ENCODE measurements at places on chromosomes 12 and 14. TPM values are rescaled to one million over a fixed set of nuclear protein-coding genes. Genes with fewer than 3 reads are reported as not detected.

HEATR5A gene
- total RNA-seq = 38.3 TPM

CLMN gene
- total RNA-seq = 1.1 TPM

SYCP3 gene
- total RNA-seq = 0.88 TPM

CCDC196 gene
- not detected for total RNA-seq

KCNH5 gene
- total RNA-seq = not detected

KRT6A gene
- total RNA-seq = under 0.01 TPM

SCN8A gene
- 26.4 TPM for total RNA-seq

DNAH10 gene
- total RNA-seq = 0.72 TPM

TAS2R43 gene
- not detected for total RNA-seq

DNA sequence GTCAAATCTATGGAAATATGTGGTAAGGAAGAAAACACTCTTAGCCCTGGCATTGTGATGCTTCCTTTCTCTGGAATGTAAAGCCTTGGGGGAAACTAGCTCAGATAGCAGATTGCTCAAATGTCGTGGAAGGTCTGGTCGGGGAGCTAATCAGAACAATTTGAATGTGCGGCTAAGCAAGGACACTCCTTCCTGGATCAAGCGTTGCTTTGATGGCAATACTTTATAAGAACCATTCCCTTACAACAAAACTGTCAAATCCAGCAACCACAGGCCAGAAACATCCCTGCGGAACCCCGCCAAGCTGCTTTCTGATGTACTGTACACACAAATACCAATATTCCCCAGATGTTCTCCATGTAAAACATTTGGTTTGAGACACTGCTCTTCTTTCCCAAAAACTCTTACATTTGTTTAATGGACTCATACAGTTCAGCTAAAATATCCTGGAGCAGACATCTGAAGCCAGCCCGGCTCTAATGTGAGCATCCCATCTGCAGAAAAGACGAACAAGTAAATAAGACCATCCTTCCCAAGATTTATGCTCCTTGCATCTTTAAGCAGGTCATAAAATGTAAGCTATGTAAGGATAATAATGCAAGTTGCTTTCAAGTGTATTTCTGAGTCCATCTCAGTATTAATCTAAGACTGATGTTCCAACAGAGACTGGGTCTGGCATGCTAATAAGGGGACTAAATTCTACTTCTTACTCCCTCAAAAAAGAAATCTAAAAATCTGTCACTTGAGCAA, 20.2 kb downstream of the NUAK1 start:
- no peak for DNase-seq
- peaks cover 16% of the 10 kb centered on the region for H3K4me1 ChIP-seq
- no peaks in the 10 kb centered on the region for H3K27me3 ChIP-seq
- no peak overlapping the region for H3K27ac ChIP-seq
- no peaks in the 10 kb centered on the region for H3K36me3 ChIP-seq

- H3K4me1 ChIP-seq = no peaks in the 10 kb centered on the region
- no peaks in the 10 kb centered on the region for H3K36me3 ChIP-seq
- H3K27ac ChIP-seq = no peak overlapping the region
- H3K4me3 ChIP-seq = no peak overlapping the region
- H3K27me3 ChIP-seq = no peaks in the 10 kb centered on the region
- DNase-seq = no peak
Measured at GRCh38 chr14:106776395-106776983, 1250.1 kb downstream of the TMEM121 start.

DNA sequence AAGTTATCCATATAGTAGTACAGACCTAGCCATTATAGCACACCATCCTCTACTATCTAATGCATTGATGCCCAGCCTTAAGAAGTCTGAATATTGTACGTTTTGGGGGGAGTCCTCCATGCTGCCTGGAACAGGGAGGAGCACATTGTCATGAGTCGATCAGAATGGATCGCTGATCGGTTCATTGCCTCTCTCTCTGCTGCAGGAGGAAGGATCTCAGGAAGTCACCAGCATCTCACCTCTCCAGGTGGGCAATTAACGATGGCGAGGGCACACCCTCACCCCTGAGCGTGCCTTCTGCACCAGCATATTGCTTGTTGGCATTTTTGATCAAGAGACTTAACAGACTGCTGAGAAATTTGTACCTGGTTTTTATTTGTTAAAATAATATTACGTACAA, 11.5 kb downstream of the CCND2 start:
- H3K27ac ChIP-seq = no peak overlapping the region
- H3K4me3 ChIP-seq = no peak overlapping the region
- H3K36me3 ChIP-seq = no peaks in the 10 kb centered on the region
- DNase-seq = no peak

DNA sequence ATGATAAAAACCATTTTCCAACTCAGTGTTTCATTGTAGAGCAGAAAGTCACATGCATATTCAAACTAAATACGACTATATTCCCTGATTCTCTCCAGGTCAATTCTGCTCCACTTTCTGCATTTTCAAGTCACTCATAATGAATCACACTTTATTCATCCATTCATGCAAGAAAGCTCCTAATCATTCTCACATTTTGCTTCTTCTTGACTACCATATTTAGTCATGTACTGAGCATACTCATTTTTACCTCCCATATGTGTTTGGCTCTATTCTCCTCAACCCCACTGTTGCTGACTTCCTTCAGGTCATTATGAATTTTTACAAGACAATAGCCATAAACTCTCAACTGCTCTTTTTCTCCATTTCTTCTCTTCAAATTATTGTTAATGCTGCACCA, 43.4 kb upstream of the PIK3C2G start:
- DNase-seq = no peak
- no peaks in the 10 kb centered on the region for H3K27me3 ChIP-seq
- no peaks in the 10 kb centered on the region for H3K36me3 ChIP-seq
- no peak overlapping the region for H3K4me3 ChIP-seq
- H3K27ac ChIP-seq = no peak overlapping the region
- no peaks in the 10 kb centered on the region for H3K4me1 ChIP-seq

- H3K27me3 ChIP-seq = no peaks in the 10 kb centered on the region
- peaks cover 44% of the 10 kb centered on the region for H3K4me1 ChIP-seq
- H3K4me3 ChIP-seq = no peak overlapping the region
- H3K27ac ChIP-seq = peak overlapping the region; percentile 91
- no peak for DNase-seq
- H3K36me3 ChIP-seq = no peaks in the 10 kb centered on the region
Measured at GRCh38 chr12:46472893-46473633, 100.5 kb upstream of the SLC38A2 start.

DNA sequence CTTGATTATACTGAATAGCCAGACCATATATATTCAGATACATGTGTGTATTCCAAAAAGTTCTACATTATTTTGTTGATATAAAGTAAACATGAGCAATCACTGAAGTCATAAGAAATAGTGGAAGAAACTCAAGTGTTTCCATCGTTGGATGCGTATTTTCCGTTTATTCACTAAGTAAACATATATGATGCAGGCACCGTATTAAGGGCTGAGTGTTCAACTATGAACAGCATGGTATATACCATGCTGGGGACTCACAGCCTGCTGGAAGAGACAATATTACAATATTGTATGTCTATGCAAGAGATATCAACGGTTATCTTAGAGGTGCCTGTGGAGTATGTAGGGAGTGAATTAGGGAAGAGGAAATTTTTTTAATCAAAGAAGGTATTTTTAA, 1.2 kb downstream of the PYROXD1 start:
- H3K4me3 ChIP-seq = peak overlapping the region; percentile 84
- peak overlapping the region; percentile 75 for H3K27ac ChIP-seq
- H3K4me1 ChIP-seq = peaks cover 6% of the 10 kb centered on the region

GRCh38 chr14:68470361-68470760, 322.5 kb downstream of the ZFP36L1 start:
- H3K4me1 ChIP-seq = peaks cover 31% of the 10 kb centered on the region
- no peak for DNase-seq
- H3K27ac ChIP-seq = no peak overlapping the region
- no peaks in the 10 kb centered on the region for H3K27me3 ChIP-seq
- H3K36me3 ChIP-seq = no peaks in the 10 kb centered on the region

GRCh38 chr12:12902036-12902435, 10.7 kb downstream of the GPRC5A start:
- no peaks in the 10 kb centered on the region for H3K27me3 ChIP-seq
- peak; percentile 82 for DNase-seq
- no peaks in the 10 kb centered on the region for H3K36me3 ChIP-seq
- peak overlapping the region; percentile 14 for H3K4me3 ChIP-seq
- H3K4me1 ChIP-seq = peaks cover 36% of the 10 kb centered on the region

- H3K4me1 ChIP-seq = peaks cover 4% of the 10 kb centered on the region
- DNase-seq = peak; percentile 65
- peak overlapping the region; percentile 76 for H3K4me3 ChIP-seq
- H3K36me3 ChIP-seq = no peaks in the 10 kb centered on the region
- H3K27me3 ChIP-seq = peaks cover 2% of the 10 kb centered on the region
- peak overlapping the region; percentile 61 for H3K27ac ChIP-seq
Measured at GRCh38 chr12:121060149-121061001, 21.3 kb upstream of the OASL start.

DNA sequence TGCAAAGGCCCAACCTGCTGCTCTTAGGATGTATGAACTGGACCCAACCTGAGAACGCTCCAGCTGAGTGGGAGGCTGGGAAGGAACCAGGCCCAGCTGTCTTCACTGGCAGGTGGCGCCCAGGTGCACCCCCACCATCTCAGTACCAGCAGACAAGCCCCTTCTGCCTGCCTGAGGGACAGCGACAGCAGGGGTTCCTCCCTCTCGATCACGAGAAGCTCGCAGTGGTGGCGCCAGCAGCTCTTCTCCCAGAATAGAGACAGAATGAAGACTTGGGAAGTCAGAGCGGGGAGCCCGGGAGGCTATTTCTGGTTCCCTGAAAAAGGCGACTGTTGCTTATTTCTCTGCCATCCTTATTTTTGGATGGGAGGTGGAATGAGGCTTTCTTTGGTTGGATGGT, 46.5 kb downstream of the CHGA start:
- H3K27ac ChIP-seq = no peak overlapping the region
- no peaks in the 10 kb centered on the region for H3K27me3 ChIP-seq
- no peaks in the 10 kb centered on the region for H3K36me3 ChIP-seq
- H3K4me1 ChIP-seq = peaks cover 14% of the 10 kb centered on the region
- no peak overlapping the region for H3K4me3 ChIP-seq

- DNase-seq = no peak
- H3K27ac ChIP-seq = no peak overlapping the region
- no peak overlapping the region for H3K4me3 ChIP-seq
- no peaks in the 10 kb centered on the region for H3K27me3 ChIP-seq
- no peaks in the 10 kb centered on the region for H3K36me3 ChIP-seq
- no peaks in the 10 kb centered on the region for H3K4me1 ChIP-seq
Measured at GRCh38 chr14:36671149-36671548, 9.5 kb downstream of the PAX9 start.
